ENCODE measurements at places on chromosomes 2 and 18.

DNA sequence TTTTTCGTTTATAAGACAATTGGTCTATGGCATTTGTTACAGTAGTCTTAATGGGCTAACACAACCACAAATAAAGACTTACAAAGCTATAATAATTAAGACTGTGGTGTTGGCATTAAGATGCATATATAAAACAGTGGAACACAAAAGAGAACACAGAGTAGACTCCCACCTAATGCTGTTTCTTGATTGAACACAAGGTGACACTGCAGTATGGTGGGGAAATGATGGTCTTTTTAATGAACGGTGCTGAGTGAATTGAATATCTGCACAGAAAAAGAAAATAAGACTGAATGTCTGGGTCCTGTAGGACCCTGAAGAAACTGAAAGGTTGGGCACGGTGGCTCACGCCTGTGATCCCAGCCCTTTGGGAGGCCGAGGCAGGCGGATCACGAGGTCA lies 1136.6 kb upstream of the NXPH2 start:
- DNase-seq = no peak

DNA sequence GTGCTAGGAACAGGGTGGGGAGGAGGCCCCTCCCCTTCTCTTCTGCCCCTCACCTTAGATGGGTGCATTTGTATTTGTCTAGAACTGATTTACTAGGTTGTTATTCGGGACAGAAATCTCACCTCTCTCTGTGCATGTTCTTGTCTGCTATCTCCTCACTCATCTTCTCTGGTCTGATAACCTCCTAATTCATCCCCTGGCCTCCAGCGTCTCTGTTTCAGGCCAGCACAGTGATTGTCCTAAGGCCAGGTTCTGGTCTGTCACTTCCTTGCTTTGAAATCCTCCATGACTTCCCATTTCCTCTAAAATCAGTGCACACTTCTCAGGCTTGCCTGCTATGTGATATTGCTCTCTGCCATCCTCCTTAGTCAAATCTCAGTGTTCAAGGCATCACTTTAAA lies 58.4 kb downstream of the CELF4 start:
- DNase-seq = no peak

DNA sequence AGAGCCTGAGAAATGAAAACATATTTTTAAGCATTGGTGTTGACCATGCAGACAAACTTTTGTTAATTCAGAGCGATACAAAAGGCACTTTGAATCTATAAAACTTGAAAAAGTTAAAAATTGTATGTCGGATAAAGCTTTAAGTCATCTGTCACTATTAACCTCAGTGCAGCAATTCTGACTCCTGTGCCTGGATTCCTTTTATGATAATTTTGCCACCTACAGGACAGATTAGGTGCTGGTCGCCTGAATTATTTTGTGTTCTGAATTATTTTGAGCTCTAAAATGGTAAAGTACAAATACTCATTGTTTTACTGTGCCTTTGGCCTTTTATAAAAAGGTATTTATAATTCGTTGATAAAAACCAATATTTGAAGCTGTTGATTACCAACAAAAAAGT lies 19.4 kb upstream of the RNF138 start:
- DNase-seq = no peak

DNA sequence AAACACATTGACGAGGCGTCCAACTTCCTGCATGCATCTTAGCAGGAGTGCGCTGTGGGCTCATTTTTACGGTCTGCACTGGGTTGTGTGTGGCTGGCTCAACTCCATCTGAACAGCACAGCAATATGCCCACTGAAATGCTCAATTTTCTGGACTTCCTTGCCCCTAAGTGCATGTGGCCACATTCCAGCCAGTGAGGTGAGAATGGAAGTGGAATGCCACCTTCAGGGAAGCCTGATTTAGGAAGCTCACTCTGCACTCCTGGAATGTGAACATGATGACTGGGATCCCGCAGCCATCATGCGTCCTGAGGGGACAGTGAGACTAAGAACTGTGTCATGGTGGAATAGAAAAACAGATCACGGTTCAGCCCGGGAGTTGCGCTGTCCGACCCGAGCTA lies 76.2 kb downstream of the PSMG2 start:
- DNase-seq = no peak

DNA sequence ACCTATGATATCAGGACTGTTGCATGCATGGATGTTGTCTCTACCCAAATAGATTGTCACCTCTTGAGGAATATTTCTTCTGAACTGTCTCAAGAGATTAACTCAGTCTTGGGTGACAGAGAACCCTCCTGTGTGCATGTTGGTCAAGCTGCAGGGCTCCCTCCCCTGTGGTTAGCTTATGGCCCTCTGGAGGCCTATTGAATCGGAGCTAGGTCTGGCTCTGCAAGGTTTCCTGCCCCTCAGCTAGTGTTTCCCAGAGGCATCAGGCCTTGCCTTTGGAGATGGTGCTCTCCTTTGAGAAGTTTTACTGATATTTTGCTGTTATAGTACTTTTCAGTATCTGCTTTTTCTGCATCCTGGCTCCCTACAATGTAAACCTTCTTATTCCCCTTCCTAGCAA lies 769.2 kb upstream of the FAM98A start:
- no peak for DNase-seq

- DNase-seq = no peak
Observed at GRCh38 chr2:8575834-8576423, 105.9 kb upstream of the ID2 start.

DNA sequence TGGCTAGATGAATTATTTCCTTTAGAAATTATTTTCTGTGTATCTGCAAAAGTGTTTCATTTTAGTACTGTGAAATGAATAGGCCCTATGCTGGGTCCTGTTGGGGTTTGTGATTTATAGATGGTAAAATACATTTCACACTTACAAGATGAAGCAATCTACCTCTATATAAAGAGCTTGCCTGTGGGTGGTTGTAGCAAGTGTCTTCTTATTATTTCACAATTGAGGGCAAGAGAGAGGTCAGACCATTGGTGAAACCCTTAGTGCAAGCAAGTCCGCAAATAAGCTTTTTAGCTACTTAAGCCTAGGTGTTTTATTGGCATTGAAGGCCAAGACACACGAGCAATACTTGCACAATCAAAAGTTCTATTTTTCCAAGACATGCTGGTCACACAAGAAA lies 153.1 kb downstream of the FMNL2 start:
- no peak for DNase-seq

GRCh38 chr2:169478745-169479256 lies 493 bp upstream of the BBS5 start:
- no peak for DNase-seq

DNA sequence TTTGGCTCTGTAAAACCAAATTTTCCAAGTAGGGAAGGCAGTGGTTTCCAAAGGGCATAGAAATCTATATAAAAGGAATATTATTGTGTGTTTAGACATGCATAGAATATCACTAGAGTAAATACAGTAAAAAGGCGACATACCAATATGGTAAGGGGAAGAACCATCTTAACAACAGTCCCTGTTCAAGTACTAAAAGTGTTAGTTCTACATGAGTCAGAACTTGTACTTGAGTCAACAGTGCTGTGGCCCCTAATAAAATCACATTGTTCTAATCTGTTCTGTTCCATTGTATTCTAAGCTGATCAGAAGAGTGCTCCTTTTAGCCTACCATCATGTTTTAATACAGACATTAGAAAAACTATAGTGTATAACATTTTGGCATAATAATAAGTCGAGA lies 36.1 kb upstream of the TNFRSF11A start:
- no peak for DNase-seq

- no peak for DNase-seq
Observed at GRCh38 chr2:190121971-190122370, 59.4 kb upstream of the MSTN start.

DNA sequence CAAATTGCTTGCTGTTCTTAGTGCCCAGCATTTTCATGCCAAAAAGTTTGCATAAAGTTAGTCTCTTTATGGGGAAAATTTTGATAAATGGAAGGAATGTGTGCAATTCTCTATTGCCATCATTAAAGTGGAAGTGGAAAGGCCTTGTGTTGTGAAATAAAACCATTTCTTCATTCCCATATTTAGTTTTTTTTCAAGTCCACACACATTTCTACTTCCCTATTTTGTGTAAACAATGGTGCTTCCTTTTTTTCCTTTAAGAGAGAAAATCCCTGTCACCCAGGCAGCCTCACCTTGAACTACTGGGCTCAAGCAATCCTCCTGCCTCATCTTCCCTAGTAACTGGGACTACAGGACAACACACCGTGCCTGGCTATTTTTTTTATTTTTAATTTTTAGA lies 42.3 kb upstream of the NCOA1 start:
- no peak for DNase-seq

- DNase-seq = no peak
Observed at GRCh38 chr18:25819746-25820363, 270.6 kb downstream of the SS18 start.

- DNase-seq = no peak
Observed at GRCh38 chr18:49162226-49162864, 211.6 kb upstream of the SMAD7 start.

- DNase-seq = no peak
Observed at GRCh38 chr2:11667194-11667593, 2.8 kb downstream of the NTSR2 start.

- DNase-seq = no peak
Observed at GRCh38 chr2:13522917-13523821, 806.4 kb downstream of the TRIB2 start.

GRCh38 chr2:46644690-46645385 lies 165.5 kb downstream of the TMEM247 start:
- no peak for DNase-seq

All from NCI-H446 treated with DMSO at 0.1 percent for 48 hours (cell line).